Activated T-cell treated with anti-CD3 and anti-CD28 coated beads for 4 hours (primary cell): ENCODE measurements at places on chromosomes 16 and 17.

DNA sequence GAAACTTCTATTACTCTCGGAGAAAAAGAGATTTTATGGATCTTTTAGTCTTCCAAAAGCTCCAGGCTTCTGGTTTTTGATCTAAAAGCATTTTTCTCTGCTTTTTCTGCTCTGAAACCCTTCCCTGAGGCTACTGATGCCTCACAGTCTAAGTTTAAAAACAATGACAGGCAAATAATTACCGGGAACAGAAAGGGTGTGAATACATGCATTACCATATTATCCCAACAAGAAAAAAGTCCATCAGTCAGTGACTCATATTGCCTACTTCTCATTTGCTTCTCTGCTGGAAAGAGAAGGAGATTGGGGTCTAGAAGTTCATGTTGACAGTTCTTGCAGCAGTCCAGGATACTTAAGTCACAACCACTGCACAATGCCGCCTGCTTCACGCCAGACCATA lies 482.9 kb upstream of the C16orf82 start:
- DNase-seq = no peak

GRCh38 chr16:79601092-79601930 lies 774 bp upstream of the MAF start:
- DNase-seq = no peak

DNA sequence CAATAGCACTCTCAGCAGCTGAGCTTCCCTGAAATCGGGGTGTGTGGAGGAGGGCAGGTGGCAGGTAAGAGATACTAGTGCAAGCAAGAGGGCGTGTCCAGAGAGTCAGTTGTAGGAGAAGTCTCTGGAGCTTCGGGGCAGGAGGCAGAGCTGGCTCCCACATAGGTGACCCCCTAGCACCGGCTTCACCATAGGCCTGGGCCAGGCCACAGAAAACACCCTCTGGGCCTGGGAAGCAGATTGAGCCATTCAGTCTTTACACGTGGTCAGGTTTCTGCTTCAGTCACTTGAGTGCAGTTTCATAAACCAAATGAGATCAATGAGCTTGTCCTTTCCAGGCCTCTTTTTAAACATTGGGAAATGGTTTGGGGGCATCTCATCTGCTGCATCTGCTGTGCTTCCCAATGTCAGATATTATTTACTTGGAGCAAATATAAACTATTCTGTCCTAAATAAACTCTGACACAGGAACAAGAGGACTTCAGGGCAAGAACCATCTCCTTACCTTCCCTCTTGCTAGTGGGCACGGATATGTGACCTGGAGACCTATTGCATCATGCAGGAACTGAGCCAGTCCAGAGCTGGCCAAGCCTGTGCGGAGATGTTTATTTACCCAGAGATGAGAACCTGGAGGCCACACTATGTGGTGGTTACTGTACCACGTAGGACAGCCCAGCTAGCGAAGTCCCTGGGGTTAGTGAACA lies 16.1 kb downstream of the CCR7 start:
- DNase-seq = no peak

GRCh38 chr16:27273330-27273669 lies 4.7 kb upstream of the NSMCE1 start:
- DNase-seq = no peak

DNA sequence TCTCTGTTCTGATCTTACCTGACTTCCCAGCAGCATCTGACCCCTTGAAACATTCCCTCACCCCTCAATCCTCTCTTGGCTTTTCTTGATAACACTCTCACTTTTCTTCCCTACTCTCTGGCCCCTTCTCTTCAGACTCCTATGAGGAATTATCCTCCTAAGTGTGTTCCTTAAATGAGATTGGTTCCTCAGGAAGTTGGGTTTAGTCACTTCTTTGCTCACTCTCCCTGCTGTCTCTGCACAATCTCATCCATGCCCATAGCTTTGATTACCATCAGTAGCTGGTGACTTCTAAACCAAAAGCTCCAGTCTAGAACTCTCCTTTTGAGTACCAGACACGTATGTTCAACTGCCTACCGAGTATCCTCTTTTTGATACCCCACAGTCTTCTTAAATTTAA lies 13.0 kb downstream of the MED24 start:
- no peak for DNase-seq

GRCh38 chr17:57577751-57578607 lies 167.1 kb downstream of the CCDC182 start:
- no peak for DNase-seq

- no peak for DNase-seq
These were observed 164.6 kb upstream of the ELAC2 start for GRCh38 chr17:13182450-13182849.

- DNase-seq = no peak
These were observed 184.0 kb downstream of the CYLD start for GRCh38 chr16:50925758-50926357.

GRCh38 chr16:49780433-49780832 lies 75.5 kb downstream of the ZNF423 start:
- DNase-seq = no peak

DNA sequence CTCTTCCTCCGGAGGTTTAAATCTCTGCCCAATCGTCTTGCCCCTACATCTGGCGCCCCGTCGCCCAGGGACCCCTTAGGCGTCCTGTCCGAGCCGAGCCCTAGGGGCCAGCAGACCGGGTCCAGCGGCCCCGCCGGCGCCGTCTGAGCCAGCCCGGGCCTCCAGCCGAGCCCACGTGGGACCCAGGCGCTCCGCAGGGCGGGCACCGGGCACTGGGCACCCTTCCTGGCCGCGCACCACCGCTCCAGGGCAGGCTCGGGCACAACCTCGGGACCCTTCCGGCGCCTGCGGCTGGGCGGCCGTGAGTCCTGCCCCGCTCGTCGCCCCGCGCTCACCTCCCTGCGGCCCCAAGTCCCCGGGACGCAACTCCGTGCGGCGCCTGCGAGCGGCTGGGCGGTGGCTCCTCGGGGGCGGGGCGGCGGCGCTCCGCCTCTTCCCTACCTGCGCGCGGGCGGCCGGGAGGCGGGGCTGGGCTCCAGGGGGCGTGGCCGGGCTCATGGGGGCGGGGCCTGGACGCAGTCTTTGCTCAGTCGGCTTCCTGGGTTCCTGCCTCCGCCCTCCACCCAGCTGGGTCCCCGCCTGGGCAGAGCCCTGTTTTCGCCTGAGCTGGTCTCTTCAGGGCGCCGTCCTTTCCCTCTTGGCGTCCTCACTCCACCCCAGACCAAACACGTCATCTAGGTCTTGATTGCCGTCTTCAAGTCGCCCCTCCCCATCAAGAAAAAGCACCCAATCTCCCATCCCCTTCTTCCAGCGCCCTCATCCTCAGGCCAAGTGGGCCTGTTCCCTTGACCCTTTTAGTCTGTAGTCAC lies at the start of gene RHBDF2:
TSS of gene RHBDF2 (minus strand) at position 406 of the 809 bp plus-strand sequence. CDS start 19,899 bp downstream, outside the sequence.
- DNase-seq = peak; percentile 97

GRCh38 chr17:35116845-35117244 lies 2.8 kb downstream of the RAD51D start:
- no peak for DNase-seq

- peak; percentile 13 for DNase-seq
These were observed 3.0 kb upstream of the ZNF213 start for GRCh38 chr16:3131755-3132377.

- no peak for DNase-seq
These were observed 2.4 kb downstream of the CRAMP1 start for GRCh38 chr16:1614456-1615102.

DNA sequence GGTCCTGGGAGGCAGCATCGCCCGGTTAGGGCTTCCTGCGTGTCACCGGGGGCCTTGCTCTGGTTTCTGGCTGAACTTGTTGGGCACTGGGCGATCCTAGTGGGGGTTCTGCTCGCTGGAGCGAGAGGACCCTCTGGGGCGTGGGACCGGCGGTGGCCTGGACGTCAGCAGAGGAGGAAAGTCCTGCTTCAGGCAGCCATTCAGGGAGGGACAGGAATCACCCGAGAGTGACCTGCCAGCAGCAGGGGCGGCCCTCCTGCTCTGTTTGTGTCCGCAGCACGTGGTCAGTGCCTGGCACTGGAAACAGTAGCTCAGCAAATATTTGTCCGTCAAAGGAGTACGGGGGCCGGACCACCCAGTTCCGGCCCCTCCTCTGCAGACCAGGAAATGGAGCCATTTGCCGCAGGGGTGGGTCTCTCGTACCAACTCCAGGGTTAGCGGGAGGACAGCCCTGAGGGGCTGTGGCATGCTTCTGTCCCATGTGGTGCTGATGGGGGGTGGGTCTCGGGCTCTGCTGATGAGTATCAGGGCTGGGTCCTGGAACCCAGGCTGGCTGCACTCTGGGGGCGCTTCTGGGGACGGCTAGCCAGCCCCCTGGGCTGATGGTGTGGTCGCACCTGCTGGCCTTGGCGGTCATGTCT lies 48.3 kb downstream of the BAIAP2 start:
- DNase-seq = no peak

DNA sequence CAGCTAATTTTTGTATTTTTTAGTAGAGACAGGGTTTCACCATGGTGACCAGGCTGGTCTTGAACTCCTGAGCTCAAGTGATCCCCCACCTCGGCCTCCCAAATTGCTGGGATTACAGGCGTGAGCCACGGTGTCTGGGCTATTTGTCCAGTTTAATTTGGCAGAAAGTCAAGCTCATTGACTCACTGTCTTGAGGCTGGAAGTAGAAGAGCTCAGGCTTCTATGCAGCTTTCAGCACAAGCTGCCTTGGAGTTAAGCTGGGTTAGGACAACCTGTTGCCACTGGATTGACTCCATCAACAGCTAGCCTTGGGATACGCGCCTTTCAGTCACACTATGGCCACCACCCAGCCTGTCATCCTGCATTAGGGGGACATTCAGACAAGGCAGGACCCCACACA lies 76.2 kb upstream of the DNAH17 start:
- DNase-seq = no peak
